ENCODE measurements at places on chromosomes 2 and 18.

DNA sequence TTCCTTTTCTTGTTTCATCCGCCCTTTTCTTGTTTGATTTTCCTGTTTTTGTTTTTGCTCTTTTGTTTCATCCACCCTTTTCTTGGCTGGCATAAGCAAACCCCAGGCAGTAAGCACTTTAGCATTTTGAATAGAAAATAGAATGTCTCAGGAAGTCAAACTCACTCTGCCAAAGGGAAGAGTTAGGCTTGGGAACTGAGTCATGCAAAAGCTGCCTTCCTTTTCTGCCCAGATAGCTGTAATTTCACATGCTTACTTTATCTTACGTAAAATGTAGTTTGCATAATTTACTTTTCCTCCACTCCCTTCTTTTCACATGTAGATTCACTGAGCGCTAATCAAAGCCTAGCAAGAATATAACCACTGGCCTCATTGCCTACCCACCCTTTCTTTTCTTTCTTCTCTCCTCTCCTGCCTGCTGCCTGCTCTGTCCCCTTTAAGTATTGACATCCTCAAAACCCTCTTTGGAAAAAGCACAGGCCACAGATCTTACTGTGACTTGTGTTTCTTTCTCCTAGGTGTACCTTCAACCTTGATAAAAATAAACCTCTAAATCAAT is 48.4 kb downstream of the CNGA3 start:
- no peak for DNase-seq

GRCh38 chr18:58525517-58525916 is 103.4 kb downstream of the ALPK2 start:
- DNase-seq: no peak

DNA sequence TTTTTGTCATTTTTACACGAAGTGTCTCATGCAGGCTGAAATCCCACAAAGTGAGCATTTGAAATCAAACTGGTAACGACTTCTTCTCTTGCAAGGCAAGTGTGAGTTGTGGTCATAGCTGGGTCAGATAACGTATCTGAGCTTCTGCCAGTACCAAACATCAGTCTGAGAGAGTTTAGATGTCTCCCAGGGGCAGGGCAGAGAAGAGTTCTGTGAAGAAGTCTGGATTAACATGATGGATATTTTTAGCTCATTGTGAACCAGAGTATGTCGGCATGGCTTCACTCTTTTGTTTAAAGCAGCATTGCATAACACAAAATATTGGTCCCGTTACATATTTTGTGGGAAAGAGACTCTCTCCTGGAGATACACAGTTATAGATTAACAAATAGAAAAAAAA is 655.5 kb upstream of the KLHL29 start:
- no peak for DNase-seq

DNA sequence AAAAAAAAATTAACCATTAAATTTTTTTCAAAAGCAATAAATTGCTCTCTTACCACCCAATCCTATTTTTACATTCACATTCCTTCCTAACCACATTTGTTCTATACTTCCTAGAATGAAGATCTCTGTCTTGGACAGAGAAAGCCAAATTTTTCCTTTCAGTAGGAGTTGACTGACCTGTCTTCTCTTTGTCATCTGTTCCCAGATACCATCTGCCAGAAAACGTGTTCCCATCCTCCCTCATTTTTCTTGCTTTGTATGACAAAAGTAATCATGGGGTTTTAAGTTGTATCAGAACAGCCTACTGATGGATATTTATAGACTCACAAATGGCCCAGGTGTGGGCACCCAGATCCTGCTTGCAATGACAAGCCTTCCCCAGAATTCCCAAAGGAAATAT is 182.1 kb downstream of the CYP26B1 start:
- DNase-seq: no peak

DNA sequence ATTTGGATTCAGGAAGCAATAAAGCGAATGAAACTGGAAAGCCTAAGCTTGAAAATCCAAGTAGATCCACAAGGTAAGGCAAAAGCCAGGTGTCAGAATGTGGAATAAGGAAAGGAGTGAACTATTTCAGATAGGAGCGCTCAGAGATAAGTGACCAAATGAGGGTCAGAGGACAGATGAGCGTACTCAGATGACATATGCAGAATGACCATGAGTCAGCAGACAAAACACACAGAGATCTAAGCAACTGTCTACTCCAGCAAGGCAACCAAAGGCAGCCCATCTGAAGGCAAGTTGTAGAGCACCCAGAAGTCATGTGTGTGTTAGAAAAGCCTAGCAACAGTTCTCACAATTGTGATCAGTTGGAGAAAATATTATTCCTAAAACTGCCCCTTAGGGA is 548.4 kb upstream of the FSHR start:
- DNase-seq: no peak

GRCh38 chr2:118750959-118751565 is 96.4 kb downstream of the EN1 start:
- no peak for DNase-seq

GRCh38 chr2:17136231-17136630 is 382.0 kb downstream of the RAD51AP2 start:
- no peak for DNase-seq

GRCh38 chr2:218401890-218402289 is 2.2 kb downstream of the CTDSP1 start:
- no peak for DNase-seq

DNA sequence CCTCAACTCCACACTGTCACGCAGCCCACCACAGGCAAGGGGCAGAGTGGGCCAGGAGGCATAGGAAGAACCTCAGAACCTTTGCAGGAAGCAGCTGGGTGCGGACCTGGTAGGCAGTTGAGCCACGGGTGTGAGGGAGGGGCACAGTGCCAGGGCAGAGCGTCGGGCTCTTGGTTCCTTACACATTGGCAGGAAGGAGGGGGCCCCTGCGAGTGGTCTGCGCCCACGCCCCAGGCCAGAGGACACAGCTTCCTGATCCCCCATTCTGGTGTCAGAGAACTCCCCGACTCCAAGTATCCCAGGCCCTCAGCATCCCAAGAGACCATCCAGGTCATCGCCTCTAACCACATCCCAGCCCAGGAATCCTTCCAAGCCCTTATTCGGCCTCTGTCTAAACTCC is 61.5 kb downstream of the TNS1 start:
- DNase-seq: no peak

GRCh38 chr2:222813177-222813843 is 47.5 kb upstream of the ACSL3 start:
- DNase-seq: no peak

- DNase-seq: no peak
These were observed 27.8 kb upstream of the MLPH start for GRCh38 chr2:237459226-237459625.

DNA sequence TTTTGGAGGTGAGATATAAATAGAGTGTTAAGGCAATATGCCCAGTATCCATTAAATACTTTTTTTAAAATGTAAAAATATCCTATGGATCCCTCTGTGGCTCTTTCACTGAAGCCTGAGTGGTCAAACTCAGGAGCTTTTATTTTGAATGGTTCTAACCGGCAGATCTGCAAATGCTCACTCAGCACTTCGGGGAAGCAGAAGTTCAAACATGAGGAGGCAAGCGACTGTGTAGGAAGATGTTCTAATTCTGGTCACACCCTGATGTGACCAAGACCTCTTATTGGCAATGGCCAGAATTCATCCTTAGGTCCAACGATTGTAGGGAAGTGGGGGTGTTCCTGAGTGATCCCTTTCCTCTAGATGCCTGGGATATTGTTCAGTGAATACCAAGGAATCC is 168.8 kb downstream of the CDCA7 start:
- DNase-seq: no peak

DNA sequence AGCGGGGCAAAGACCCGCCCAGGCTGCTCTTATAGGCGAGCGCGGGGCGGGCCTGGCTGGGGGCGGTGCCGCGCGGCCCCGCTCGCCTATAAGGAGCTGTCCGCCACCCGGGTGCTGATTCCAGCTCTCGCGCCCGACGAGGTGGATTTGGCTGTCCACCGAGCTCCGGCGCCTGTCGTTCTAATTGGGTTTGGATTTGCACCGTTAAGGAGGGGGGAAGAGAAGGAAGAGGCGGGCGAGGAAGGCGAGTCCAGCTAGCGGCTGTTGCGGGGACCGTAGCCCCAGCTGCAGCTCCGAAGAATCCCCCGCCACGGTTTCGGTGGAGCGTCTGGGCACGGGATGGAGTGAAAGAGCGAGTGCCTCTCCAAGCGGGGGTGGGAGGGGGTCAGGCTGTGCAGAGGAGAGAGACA is at the start of gene CNTNAP5:
TSS of gene CNTNAP5 (plus strand) at position 117 of the 410 bp plus-strand sequence. CDS start 364 bp downstream, outside the sequence.
- DNase-seq: no peak

- DNase-seq: no peak
These were observed 59.9 kb downstream of the ABCB11 start for GRCh38 chr2:168971261-168971660.

- DNase-seq: no peak
These were observed 91.0 kb downstream of the EPB41L5 start for GRCh38 chr2:120103723-120104467.

- no peak for DNase-seq
These were observed 37.4 kb downstream of the ANKMY1 start for GRCh38 chr2:240520130-240520973.

DNA sequence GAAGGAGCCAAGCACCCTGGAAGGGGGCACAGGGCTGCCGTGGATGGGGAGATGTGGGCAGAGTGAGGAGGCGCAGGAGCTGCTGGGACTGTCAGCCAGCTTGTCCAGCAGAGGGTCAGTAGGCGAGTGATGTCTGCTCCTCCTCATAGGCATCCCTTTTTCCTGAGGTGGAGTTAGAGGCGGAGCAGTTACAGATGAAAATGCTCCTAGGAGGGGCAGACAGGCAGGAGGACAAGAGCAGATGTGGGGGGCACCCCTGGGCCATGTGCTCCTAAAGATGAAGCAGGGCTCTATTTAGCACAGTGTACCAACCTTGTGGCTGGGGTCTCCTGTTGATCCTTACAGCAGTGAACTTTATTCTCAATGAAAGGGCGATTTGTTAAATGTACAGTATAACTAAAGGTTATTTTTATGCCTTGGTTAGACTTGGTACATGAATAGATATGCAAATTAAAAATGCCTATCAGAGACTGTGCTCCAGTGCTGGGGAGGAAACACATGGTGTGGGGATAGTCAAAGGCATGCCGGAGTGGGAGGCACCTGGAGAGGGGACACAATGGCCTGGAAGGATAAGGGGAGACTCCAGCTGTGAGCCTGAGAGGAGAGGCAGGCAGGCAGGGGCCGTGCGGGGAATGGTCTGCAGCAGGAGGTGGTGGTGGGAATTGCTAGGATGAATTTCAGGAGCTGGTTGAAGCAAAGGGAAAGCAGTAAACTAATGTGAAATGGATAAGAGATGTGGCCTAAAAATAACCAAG is 175.3 kb downstream of the CLIP4 start:
- DNase-seq: no peak

- DNase-seq: no peak
These were observed 262.7 kb downstream of the SETBP1 start for GRCh38 chr18:44943311-44943881.

GRCh38 chr18:54786206-54786605 is 42.1 kb upstream of the RAB27B start:
- no peak for DNase-seq
